ENCODE measurements at places on chromosomes 12 and 14.

DNA sequence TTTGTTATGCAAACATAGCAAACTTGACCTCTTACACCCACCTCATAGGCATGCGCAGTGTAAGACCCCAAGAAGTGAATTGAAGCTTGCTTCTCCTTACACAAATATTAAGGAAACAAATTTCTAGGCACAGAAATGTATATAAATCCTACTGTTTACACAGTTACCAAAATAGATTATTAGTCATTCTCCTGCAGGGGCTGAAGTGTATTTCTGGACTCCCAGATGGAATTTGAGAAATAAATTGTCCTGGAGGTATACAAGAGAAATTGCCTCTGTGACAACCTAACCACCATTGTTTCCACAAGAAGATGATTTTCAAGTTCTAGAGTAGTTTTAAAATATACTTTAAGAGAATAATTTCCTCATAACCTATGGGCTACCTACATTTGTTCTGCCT, 656.0 kb upstream of the MDGA2 start:
- DNase-seq, result no peak

DNA sequence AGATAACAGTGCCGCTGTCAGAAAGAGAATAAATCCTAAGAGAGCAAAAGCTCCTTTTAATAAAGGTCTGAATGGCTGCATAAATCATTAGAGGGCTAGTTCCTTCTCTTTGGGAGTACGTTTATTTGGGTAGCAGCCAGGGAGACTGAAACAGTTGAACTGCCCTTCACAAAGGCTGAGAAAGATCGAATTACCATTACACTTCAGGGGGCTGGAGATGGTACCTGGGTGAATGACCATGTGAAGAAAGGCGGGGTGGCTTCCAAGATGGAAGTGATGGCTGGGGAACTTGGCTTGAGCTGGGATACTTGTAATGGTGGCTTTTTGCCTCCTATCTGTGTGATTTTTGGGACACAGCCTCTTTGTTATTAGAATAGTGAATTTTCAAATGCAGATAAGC, 1.7 kb upstream of the FGD4 start:
- DNase-seq, result no peak

DNA sequence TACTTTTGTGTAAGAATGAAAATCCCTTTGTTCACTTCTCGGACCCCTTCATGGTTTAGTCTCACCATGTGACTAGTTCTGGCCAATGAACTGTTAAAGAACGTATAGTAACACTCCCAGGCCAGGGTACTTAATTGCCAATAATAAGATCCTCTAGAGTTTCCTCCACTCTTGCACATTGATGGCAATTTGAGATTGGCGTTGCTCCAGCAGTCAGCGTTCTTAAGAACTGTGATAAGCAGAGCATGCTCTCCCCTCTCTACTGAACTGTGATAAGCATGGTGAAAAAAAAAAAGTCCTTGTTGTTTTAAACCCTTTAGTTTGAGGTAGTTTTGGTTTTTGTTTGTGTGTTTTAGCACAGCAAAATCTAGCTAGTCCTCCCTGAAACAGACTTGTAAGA, 854.5 kb downstream of the SLC6A15 start:
- no peak for DNase-seq

GRCh38 chr12:53005215-53005985, 856 bp upstream of the EIF4B start:
- no peak for DNase-seq

DNA sequence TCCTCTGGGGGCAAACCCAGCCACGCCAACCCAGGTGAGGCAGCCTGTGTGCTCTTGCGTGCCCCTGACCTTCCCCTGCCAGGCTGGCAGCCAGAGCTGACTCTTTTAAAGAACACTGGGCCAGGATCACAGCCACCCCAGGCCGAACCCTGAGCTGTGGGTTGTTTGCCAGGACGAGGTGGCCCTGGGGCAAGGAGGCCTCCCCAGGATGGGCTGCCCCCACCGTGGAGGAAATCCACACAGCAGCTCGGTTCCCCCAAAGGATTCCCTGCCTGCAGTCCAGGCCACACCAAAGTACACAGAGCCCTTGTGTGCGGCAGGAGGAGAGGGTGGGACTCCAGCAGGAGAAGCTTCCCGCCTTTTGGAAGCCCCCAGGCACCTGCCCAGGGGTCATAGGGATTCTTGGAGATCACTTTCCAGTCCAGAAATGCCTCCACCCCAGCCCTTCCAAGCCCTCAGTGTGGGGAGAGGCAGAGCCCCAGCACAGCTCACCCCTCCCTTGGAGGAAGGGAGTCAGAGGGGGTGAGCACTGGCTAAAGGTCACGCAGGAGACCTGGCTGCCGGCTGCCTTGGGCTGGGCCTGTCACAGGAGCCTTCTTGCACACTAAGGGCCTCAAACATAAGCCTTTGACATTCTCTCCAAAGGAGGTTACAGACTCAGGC, 115.6 kb downstream of the CALM1 start:
- no peak for DNase-seq

GRCh38 chr12:65517656-65518210, 239.2 kb downstream of the MSRB3 start:
- DNase-seq, result no peak

DNA sequence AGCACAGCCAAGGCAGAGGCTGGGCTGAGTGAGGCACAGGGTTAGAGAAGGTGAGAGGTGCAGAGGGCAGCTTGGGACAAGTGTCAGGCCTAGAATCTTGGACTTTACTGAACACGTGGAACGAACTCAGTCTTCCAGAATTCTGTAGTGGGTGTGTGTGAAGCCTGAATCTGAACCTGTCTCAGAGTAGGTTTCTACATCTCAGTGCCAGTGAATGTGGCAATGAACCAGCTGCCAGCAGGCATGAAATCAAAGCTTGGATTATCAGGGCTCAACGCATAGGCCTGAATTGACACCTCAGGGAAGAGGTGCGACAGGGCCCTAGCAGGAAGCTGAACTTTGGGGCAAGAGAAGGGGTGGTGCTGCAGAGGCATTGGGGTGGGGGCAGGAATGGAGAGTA, 104.6 kb downstream of the SAMD4A start:
- no peak for DNase-seq

Data from keratinocyte (primary cell).